Fibroblast of skin of left biceps (primary cell): ENCODE measurements at places on chromosomes 1 and 21.

GRCh38 chr1:183987593-183988318, 49.8 kb downstream of the COLGALT2 start:
- DNase-seq: no peak

DNA sequence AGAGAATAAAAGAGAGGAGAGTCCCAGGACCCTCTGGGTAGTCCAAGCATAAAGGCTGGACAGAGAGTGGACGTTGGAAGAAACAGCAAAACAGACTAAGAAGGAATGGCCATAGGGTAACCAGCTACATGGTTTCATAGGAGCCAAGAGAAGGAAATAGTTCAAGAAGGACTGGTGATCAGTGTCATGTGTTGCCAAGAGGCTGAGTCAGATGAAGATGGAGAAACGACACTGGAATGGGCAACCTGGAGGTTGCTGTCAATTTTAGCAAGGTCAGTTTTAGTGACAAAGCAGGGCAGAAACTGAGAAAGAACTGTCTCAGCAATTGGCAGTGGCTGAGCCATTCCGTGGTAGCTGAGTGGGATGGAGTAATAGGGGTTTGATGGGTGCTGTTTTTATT, 41.4 kb downstream of the HMGB4 start:
- DNase-seq: no peak

GRCh38 chr1:92709738-92710137, 75.2 kb downstream of the EVI5 start:
- DNase-seq: no peak

DNA sequence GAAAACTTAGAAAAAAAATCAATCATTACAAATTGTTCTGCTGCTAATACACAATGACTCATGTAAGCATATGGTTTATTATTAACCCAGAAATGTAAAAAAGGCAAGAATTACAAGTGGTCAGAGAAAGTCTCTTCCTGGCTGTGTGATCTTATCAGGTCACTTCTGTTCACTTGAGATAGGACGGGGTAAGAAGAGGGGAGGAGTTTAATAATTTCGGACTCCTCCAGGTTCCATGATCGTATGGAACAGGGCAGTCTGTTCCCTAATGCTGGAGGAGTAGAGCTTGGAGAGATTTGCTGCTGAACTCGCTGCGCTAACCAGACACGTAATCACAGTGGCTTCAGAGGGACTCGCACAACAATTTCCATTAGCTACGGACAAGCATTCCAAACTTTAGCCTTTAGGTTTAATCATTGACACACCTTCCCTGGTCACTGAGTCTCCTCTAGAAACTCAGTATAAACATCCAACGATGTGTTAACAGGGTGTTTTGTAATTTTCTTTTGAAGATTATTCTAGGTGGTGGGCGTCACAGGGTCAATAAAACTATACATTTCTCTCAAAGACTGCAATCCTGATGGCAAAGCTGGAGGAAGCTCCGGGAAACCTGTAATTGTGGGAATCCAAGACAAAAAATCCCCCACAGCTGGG, 1.3 kb downstream of the CRYZ start:
- DNase-seq: no peak

- no peak for DNase-seq
Observed at GRCh38 chr21:44331650-44332307, 7.4 kb downstream of the CFAP410 start.

DNA sequence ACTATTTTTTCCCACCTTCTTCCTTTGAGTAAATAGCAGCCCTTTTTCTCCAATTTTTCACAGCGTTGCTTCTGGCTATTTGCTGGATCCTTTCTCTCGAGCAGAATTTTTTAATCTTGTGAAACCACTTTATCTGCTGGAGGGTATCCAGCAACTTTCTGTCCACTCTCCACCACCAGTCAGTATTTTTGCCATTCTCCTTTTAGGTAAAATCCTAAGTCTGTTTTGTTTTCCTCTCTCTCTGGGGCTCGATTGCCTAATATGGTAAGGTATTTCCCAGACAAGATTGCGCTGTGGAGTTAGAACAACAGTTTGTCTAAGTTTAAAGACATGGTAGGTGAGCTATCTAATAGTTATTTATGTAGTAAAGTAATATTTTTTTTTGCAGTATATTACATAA, 156.9 kb downstream of the PPP1R12B start:
- no peak for DNase-seq

GRCh38 chr1:73604739-73605138, 593.2 kb downstream of the LRRIQ3 start:
- no peak for DNase-seq

GRCh38 chr1:27136998-27137542, 17.9 kb downstream of the SLC9A1 start:
- no peak for DNase-seq

GRCh38 chr1:234978397-234979295, 150.0 kb downstream of the TOMM20 start:
- DNase-seq: no peak

GRCh38 chr1:29195881-29196291, 14.2 kb upstream of the SRSF4 start:
- DNase-seq: no peak

- no peak for DNase-seq
Observed at GRCh38 chr1:39109644-39110043, 83.5 kb downstream of the NDUFS5 start.

DNA sequence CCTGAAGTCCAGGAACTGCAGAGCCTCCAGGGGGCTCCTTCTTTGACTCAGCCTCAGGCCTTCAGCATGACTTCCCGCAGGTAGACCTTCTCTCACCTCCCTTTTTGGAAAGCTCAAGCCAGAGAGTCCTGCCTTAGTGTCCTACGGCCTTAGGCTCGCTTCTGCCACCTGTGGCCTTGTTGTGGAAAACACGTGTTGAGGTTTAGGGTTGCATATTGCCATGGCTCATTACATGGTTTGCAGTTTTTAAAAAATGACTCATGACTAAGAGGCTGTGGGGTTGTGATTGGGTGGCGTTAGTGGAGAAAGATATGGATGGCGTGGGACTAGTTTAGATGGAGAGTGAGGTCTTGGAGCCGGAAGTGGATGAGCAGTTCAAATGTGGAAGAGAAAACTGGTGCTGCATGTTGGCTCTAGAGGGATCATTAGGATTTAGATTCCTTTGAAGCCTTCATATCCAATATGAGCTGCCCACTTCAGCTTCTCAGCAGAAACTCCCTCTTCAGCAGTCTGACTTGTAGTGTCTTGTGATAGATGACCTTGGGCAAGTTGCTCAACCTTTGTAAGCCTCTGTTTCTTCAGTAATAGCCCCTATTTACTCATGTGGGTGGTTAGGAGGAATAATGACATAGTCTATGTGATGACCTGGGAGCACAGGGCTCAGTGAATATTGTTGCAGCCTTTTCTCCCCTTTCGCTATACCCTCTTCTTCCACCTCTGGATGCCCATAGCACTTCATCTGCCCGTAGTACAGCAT, 6.5 kb upstream of the FGGY start:
- no peak for DNase-seq

- no peak for DNase-seq
Observed at GRCh38 chr1:179474713-179475112, 101.0 kb downstream of the NPHS2 start.

DNA sequence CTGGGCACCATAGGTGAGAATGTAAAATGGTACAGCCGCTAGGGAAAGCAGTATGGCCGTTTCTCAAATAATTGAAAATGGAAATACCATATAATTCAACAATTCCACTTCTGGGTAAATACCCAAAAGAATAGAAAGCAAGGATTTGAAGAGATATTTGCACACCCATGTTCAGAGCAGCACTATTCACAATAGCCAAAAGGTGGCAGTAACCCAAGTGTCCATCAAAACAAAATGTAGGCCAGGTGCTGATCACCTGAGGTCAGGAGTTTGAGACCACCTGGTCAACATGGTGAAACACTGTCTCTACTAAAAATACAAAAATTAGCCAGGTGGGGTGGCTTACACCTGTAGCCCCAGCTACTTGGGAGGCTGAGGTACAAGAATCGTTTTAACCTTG, 62.1 kb downstream of the OLIG1 start:
- no peak for DNase-seq

DNA sequence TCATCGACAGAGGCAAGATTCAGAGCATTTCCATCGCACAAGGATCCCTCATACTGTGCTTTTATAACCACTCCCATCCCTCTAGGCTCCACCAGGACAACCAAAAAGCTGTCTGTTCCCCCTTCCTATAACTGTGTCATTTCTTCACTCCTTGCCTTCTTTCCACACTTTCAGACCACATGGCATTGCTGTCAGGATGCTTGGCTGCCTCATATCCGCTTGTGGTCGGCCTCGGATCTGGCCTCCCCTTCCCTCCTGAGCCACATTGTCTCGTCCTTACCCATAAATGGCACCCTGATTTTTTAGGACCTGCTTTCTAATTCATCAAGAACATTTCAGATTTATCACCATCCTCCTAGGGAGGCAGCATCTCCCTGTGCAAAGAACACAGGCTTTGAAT, 80.5 kb downstream of the HIVEP3 start:
- no peak for DNase-seq

DNA sequence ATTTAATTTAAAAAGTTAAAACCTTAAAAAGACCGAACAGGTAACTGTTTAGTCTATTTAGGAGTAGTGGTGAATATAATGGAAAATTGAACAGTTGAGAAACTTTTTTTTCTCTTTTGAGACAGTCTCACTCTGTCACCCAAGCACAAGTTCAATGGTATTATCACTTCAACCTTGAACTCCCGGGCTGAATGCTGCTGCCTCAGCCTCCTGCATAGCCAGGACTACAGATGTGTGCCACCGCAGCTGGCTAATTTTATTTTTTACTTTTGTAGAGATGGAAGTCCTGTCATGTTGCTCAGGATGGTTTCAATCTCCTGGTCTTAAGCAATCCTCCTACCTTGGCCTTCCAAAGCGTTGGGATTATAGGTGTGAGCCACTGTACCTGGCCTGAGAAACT, 16.2 kb upstream of the GBP2 start:
- no peak for DNase-seq

GRCh38 chr1:208108213-208108608, 136.0 kb downstream of the PLXNA2 start:
- DNase-seq: no peak

DNA sequence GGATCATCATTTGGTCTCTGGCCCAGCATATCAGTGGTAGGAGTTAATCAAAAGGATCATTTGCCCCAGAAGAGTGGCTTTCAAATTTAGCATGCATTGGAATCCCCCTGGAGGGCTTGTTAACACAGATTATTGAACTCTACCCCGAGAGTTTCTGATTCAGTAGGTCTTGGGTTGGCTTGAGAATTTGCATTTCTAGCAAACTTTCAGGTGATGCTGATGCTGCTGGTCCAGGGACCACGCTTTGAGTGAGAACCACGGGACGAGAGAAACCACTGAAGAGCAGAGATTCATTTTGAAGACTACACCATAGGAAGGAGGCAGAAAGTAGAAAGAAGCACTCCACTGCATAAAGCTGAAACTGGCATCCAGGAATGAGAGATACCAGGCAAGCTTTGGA, 81.3 kb upstream of the DUSP10 start:
- no peak for DNase-seq

GRCh38 chr1:6170742-6171201, 9.3 kb downstream of the CHD5 start:
- DNase-seq: no peak

DNA sequence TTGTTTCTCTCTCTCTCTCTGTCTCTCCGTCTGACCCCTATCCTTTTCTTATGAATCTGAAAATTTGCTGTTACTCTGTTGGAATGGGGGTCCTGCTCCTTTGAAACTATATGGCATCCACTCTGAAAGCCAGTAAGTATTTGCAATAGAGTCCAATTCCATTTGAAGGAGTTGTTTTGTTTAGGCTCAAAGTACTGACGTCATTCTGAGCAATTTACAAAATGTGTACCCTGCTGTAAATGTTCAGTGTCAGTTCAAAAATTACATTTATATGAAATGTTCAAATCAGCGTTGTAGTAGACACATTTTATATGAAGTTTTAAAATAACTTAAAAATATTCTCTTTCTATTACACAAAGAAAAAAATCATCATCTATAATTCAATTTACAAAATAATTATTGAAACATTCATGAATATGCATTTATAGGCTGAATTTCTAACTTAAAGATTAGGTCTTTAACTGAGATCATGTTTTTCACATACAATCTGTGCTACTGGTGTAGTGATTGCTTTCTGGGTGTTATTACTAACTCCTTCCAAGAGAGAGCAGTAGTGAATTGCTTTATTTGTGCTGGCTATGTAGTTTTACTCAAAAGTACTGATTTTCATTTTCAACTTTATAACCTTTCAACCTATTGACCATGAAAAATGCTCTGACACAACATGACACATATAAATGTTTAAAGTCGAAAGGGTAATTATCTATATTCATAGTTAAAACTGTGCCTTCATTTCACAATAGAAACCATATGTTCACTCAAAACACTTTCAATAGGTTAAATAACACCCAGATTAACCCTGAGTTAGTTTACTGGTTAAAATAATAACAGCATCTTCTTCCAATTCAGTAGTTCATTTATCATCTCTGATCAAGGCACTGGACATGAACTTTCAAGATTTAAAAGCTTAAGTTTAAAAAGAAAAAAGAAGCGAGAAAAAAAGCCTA, 253.1 kb upstream of the ADGRL4 start:
- DNase-seq: peak; percentile 28

- no peak for DNase-seq
Observed at GRCh38 chr1:61387829-61388228, 305.5 kb downstream of the NFIA start.

DNA sequence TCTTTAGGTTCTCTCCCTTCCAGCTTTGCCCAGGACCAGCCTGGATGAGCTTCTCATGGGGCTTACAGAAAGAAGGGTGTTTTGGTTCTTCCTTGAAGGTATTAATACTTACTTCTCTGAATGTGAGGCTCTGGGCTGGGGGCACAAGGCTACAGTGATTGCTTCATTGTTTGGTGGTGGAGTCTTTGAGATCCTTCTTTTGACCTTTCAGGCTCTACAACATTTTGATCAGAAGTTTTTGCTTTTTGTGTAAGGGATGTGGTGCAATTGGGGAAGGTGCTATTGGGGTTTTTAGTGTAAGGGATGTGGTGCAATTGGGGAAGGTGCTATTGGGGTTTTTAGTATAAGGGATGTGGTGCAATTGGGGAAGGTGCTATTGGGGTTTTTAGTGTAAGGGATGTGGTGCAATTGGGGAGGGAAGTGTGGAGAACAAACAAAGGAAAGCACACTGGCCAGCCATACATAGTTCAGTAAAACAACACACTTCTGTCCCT, 103.6 kb upstream of the IVNS1ABP start:
- no peak for DNase-seq

GRCh38 chr1:172719066-172719627, 60.2 kb downstream of the FASLG start:
- DNase-seq: peak; percentile 42

DNA sequence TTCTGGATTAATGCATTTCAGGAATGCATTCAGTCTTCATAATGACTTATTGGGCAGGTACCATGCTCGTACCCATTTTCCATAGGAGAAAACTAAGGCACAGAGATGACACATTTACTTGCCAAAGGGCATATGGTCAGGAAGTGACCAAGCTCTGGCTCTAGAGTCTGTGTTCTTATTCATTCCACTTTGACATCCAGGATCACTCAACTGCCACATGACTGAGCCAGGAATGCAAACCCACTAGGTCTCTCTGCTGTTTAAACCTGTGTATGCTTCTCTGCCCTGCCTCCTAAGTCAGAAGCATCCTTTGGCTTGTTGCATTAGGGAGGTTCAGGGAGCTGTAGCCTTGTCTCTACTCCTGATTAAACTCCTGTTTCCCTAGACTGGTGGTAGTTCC, 7.5 kb downstream of the KAZN start:
- DNase-seq: no peak

GRCh38 chr1:221184131-221184794, 305.0 kb downstream of the HLX start:
- no peak for DNase-seq

GRCh38 chr1:208203127-208203847, 40.9 kb downstream of the PLXNA2 start:
- DNase-seq: no peak
